ENCODE measurements at places on chromosomes 5 and 9.
A peak's percentile ranks its signal among the peaks of the same experiment; 100 is the strongest.

DNA sequence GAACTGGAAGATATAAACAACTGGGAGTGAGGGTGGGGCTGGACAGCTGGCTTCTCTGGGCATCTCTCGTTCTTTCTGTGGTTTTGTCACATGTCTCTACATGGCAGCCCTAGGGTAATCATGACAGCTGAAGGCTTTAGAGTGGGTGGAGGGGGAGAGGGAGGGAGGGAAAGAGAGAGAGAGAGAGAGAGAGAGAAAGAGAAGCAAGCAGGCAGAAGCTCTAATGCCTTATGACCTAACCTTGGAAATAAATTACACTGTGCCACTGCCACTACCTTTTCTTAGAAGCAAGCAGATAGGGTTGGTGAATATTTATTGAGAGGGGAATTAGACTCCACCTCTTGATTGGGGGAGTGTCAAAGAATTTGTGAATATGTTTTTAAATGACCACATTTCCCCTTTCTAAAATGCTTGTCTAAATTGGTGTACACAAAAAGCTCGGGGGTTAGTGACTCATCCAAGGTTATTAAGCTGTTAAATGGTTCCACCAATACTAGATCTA is 2.6 kb upstream of the DAPK1 start:
- DNase-seq: no peak

- DNase-seq: no peak
These were observed 63.7 kb downstream of the DENND4C start for GRCh38 chr9:19294219-19294618.

GRCh38 chr5:112917453-112917995 is 4.5 kb downstream of the REEP5 start:
- peak; percentile 15 for DNase-seq

- DNase-seq: no peak
These were observed 3.0 kb upstream of the SMC2 start for GRCh38 chr9:104091116-104091515.

DNA sequence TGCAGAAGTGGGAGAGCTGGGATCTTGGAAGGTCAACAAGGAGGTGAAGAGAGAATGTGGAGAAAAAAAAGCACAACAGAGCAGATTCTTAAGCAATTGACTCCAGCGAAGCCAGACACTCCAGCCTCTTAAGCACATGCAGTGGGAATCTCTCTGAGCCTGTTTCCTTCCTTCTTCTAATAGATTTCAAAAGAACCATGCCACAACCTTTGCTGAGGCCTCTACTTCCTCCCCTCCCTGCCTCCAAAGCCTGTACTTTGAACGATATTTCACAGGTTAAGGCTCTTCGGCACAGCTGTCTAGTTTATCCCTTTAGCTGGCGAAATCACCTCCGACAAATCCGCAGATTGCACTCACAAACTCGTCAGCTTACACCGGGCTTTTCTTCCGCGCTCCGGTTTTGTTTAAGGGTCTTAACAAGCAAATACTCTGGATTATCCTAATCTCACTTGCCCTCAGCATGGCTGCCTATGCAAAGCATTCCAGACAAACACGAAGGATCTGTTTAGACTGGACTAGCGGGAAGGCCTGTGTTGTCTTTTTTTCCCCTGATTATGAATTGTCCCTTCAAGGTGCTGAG is 211.6 kb upstream of the PANK3 start:
- DNase-seq: no peak

DNA sequence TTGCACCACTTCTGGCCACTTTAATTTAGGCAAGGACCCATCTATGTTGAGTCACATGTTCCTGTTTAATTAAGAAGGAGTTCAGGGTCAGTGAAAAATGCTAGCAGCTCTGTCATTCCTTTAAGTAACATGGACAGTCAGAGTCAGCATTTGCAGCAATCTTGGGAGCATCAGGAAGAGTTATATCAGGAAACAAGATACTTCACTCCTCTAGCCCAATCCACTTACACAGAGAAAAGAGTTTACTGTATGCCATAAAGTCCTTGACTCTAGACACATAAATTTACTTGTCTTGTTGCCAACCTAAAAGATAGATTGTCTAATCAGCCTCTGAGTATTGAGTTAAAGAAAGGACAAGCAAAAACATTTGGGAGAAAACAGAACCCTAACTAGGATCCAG is 266.7 kb downstream of the PJA2 start:
- no peak for DNase-seq

GRCh38 chr9:82923912-82924605 is 138.9 kb downstream of the RASEF start:
- DNase-seq: no peak

DNA sequence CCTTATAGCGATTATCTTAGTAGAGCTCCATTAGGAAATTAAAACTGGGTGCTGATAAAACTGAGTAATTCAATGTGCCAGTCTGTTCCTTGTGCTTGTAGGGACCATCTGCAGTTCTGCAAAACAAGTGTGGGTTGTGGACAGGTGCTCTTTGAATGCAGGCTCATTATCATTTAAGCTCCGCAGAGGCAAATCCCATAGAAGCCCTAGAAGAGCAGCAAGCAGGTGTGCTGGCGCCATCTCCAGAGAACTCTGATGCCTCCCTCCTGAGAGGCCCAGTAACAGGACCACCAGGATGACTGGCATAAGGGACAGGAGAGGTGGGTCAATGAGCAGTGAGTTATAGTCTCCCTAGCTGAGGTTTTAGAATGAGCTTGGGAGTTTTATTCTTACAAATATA is 1342.4 kb upstream of the DMAC1 start:
- no peak for DNase-seq

- no peak for DNase-seq
These were observed 363.8 kb upstream of the CDH18 start for GRCh38 chr5:20351849-20352248.

DNA sequence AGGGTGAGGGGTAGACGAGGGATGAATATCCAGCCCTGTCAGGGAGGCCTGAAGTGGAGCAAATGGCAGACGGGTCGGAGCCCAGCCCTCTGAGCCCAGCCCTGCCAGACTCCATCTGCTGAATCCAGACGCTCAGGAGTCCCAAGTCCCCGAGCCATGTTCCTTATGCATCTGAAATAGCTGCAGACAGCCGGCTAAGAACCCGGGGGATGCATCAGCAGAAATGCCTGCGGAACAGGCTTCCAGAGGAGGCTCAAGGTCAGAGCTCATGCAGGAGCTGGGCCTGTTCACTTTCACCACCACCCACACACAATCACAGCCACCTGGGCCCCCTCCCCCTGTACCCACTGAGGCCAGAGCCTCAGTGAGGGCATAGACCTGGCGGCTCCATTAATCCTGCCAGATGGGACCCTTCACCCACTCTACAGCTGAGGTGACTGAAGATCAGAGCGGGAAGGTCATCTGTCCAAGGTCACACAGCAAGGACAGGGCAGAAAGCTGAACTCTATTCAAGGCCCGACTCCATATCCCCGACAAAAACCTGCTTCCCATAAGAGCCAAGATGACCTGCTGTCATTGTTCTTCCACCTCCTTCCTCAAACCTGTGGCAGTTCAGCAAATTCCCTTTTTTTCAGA is 24.4 kb upstream of the AKNA start:
- no peak for DNase-seq
